ENCODE measurements at places on chromosomes 11 and 22. TPM values are rescaled to one million over a fixed set of nuclear protein-coding genes. Genes with fewer than 3 reads are reported as not detected.

Gene GPHA2
- total RNA-seq: 0.83 TPM

Gene PTGDR2
- total RNA-seq: 0.24 TPM

Gene ENTHD1
- total RNA-seq: not detected

Gene DBX1
- not detected for total RNA-seq

Gene ACR
- total RNA-seq: 2.2 TPM

Gene FAM83F
- total RNA-seq: 13.5 TPM

Gene RFPL2
- total RNA-seq: not detected

Gene SMIM35
- not detected for total RNA-seq

Gene GAB4
- total RNA-seq: 1.5 TPM

Gene LIF
- 3.6 TPM for total RNA-seq

Gene AQP11
- total RNA-seq: 1.7 TPM

GRCh38 chr11:58504232-58504631 lies 3.7 kb downstream of the OR5B21 start:
- no peaks in the 10 kb centered on the region for H3K4me1 ChIP-seq
- H3K27ac ChIP-seq: no peak overlapping the region
- no peak for DNase-seq

DNA sequence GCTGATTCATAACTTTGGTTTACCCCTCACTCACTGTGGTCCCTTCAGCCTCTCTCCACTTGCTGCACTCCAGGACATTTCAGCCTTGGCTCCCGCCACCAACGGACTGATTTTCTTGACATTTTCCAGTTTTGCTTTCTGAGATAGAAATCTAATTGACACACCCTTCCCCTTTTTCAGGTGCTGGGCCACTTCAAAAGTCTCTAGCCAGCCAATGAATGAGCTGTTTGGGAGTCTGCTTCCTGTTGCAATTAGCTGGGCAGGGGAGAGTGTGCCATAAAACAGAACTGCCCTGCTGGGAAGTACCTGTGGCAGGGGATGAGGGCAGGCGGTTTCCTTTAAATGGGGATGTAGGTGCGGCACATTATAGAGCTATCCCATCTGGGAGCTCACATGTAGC lies 21.1 kb upstream of the PLET1 start:
- DNase-seq: no peak
- H3K4me3 ChIP-seq: no peak overlapping the region
- no peak overlapping the region for H3K27ac ChIP-seq
- H3K27me3 ChIP-seq: no peaks in the 10 kb centered on the region
- no peaks in the 10 kb centered on the region for H3K4me1 ChIP-seq

DNA sequence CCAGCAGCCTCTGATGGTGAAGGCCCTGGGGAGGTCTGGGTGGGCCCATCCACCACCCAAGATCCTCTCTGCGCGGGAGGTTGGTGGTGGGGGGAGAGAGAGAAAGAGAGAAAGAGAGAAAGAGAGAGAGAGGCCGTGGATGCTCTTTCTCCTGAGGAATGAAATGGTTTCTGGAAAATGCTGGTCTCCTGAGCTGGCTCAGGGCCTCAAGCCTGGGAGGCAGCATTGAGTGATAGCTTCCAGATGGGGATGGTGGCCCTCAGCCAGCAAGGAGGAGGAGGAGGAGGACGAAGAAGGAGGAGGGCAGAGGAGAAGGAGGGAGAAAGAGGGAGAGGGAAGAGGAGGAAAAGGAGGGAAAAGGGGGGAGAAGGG lies 4.6 kb downstream of the TSPAN32 start:
- H3K4me1 ChIP-seq: no peaks in the 10 kb centered on the region
- no peak for DNase-seq
- H3K27ac ChIP-seq: no peak overlapping the region
- no peaks in the 10 kb centered on the region for H3K36me3 ChIP-seq
- no peaks in the 10 kb centered on the region for H3K27me3 ChIP-seq

DNA sequence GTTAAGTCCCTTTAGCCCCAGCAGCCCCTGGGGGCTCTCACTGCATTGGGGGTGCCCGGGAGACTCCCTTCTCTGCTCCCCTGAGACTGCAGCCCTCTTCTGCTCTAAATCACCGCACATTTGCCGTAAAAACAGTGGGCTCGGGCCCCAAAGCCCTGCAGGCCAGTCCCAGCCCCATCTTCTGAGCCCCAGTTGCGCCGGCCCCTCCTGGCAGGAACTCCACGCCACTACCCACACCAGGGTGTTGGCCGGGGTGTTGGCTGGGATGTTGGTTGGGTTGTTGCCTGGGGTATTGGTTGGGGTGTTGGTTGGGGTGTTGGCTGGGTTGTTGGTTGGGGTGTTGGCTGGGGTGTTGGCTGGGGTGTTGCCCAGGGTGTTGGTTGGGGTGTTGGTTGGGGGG lies 23.5 kb downstream of the OTUB1 start:
- no peak overlapping the region for H3K4me3 ChIP-seq
- H3K4me1 ChIP-seq: peaks cover 12% of the 10 kb centered on the region
- H3K27ac ChIP-seq: no peak overlapping the region
- DNase-seq: no peak

- H3K27me3 ChIP-seq: no peaks in the 10 kb centered on the region
- H3K4me1 ChIP-seq: 0 out of 2 replicates have a peak, but pooled peaks cover under 1% of the 10 kb centered on the region
- H3K36me3 ChIP-seq: no peaks in the 10 kb centered on the region
- no peak for DNase-seq
These were observed 74.5 kb upstream of the PICALM start for GRCh38 chr11:86143087-86144030.

GRCh38 chr11:112277029-112277428 lies 16.4 kb upstream of the PLET1 start:
- DNase-seq: no peak
- no peak overlapping the region for H3K4me3 ChIP-seq
- H3K27ac ChIP-seq: no peak overlapping the region
- no peaks in the 10 kb centered on the region for H3K36me3 ChIP-seq
- no peaks in the 10 kb centered on the region for H3K27me3 ChIP-seq

DNA sequence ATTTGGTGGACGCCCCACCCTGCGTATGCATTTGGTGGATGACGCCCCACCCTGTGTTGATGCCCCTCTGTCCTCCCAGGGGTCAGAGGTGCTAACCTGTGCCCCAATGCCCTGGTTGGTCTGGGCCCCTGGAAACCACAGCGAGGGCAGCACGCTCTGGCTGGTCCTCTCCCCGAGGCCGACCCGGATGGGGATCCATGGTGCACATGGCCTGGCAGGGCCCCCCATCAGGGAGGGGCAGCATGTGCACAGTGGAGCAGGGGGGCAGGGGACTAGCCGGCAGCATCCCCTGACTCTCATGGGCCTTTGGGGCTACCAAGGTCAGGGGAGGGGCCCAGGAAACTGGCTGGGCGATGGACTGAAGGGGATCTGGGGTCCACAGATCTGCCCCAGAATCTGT lies 7.6 kb upstream of the MUC5AC start:
- H3K4me3 ChIP-seq: no peak overlapping the region
- no peaks in the 10 kb centered on the region for H3K36me3 ChIP-seq
- DNase-seq: no peak
- no peaks in the 10 kb centered on the region for H3K27me3 ChIP-seq

- no peak overlapping the region for H3K27ac ChIP-seq
- H3K4me3 ChIP-seq: no peak overlapping the region
These were observed 12.2 kb downstream of the PPP6R3 start for GRCh38 chr11:68472778-68473177.

GRCh38 chr11:73671701-73672100 lies 25.3 kb downstream of the PLEKHB1 start:
- no peaks in the 10 kb centered on the region for H3K27me3 ChIP-seq
- H3K4me3 ChIP-seq: no peak overlapping the region
- H3K27ac ChIP-seq: no peak overlapping the region
- no peak for DNase-seq
- no peaks in the 10 kb centered on the region for H3K36me3 ChIP-seq

DNA sequence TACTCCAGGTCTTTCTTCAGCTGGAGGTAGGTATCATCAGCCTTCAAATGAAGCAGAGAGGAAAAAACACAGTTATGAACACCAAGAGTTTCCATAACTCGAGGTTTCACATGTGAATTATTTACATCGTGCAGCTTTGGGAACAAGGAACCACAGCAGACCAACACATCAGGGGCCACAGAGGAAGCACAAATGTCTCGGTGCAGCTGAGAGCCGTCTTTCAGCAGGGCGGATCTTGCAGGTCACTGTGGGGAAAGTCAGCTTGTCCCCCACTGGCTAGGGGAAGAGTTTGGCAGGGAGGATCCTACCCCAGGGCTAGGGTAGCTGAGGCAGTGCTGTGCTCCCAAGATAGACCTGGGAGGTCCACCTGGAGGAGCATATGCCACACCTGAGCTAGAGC lies 74.7 kb downstream of the C11orf58 start:
- H3K27ac ChIP-seq: no peak overlapping the region
- H3K4me3 ChIP-seq: no peak overlapping the region
- no peaks in the 10 kb centered on the region for H3K36me3 ChIP-seq
- H3K27me3 ChIP-seq: no peaks in the 10 kb centered on the region
- no peaks in the 10 kb centered on the region for H3K4me1 ChIP-seq

DNA sequence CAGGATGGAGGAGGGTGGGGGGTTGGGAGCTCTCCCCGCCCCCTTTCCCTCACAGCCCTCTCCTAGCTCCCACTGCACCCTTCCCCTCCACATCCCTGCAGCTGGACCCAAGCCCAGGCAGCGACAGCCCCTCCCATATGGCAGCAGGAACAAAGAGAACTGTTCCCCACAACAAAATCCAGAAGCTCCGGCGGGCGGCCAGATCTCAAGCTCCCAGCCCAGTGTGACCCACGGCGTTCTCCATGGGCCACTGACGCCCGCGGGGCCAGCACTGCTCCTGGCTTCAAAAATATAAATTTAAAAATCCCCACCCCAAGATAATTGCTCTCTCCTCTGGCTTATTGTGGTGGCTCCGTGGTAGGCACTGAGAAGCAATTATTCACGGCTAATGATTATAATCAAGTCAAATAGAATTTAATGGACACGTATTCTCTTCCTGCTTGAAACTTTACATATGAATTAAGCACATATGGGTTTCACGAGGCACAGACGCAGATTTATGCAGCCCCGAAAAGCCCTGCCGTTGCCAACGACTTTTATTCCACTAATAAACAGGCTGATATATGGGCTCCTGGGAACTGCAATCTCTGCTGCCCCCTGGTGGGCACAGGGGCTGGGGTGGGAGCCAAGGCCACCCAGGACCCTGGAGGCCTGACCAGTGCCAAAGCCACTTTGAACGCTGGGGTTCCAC lies 17.5 kb downstream of the MACROD1 start:
- H3K36me3 ChIP-seq: no peaks in the 10 kb centered on the region
- peaks cover 4% of the 10 kb centered on the region for H3K4me1 ChIP-seq
- H3K27me3 ChIP-seq: no peaks in the 10 kb centered on the region
- H3K4me3 ChIP-seq: peak overlapping the region; percentile 5
- H3K27ac ChIP-seq: no peak overlapping the region

DNA sequence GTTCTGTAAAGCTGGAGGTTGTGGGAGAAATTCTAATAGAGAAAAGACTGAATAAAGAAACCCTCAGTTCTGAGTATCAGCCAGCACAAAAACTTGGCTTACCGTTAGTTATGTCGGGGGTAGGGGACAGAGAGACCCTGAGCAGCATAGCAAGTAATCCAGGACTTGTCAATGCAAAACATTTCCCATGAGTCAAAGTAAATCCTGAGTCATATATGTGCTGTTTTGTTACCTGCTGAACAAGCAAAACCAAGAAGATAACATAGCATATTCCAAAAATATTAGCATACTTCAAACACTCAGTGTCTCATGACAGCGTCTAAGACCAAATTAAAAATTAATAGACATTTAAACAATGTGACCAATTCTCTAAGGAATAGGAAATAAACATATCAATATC lies 75.1 kb upstream of the LUZP2 start:
- H3K4me3 ChIP-seq: no peak overlapping the region
- H3K27me3 ChIP-seq: no peaks in the 10 kb centered on the region
- H3K36me3 ChIP-seq: no peaks in the 10 kb centered on the region
- no peak overlapping the region for H3K27ac ChIP-seq
- no peak for DNase-seq

GRCh38 chr11:128195756-128196155 lies 391.6 kb downstream of the ETS1 start:
- no peak overlapping the region for H3K4me3 ChIP-seq
- no peak for DNase-seq
- no peaks in the 10 kb centered on the region for H3K36me3 ChIP-seq
- no peak overlapping the region for H3K27ac ChIP-seq
- H3K27me3 ChIP-seq: no peaks in the 10 kb centered on the region
- no peaks in the 10 kb centered on the region for H3K4me1 ChIP-seq

- DNase-seq: no peak
- H3K4me1 ChIP-seq: no peaks in the 10 kb centered on the region
- H3K27ac ChIP-seq: no peak overlapping the region
- no peaks in the 10 kb centered on the region for H3K36me3 ChIP-seq
These were observed 168.6 kb upstream of the GRK3 start for GRCh38 chr22:25395915-25396314.

DNA sequence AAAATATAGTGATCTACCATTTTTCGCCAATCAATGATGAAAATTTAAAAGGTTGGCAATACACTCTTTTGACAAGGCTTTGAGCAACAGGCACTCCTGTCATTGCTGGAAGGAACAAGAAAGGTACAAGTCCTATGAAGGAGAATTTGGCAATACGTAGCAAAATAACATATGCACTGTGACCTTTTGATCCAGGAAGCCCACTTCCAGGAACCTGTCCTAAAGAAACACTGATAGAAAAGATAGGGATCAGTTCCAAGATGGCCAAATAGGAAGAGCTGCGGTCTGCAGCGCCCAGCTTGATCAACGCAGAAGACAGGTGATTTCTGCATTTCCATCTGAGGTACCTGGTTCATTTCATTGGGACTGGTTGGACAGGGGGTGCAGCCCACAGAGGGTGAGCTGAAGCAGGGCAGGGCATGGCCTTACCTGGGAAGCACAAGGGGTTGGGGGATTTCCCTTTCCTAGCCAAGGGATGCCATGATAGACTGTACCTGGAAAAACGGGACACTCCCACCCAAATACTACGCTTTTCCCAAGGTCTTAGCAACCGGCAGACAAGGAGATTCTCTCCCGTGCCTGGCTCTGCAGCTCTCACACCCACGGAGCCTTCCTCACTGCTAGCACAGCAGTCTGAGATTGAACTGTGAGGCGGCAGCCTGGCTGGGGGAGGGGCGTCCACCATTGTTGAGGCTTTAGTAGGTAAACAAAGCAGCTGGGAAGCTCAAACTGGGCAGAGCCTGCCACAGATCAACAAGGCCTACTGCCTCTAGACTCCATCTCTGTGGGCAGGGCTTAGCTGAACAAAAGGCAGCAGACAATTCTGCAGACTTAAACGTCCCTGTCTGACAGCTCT lies 69.7 kb upstream of the GALNT18 start:
- no peaks in the 10 kb centered on the region for H3K36me3 ChIP-seq
- peak; percentile 47 for DNase-seq
- H3K27me3 ChIP-seq: no peaks in the 10 kb centered on the region
- H3K4me1 ChIP-seq: peaks cover 12% of the 10 kb centered on the region
- no peak overlapping the region for H3K27ac ChIP-seq
- peak overlapping the region; percentile 33 for H3K4me3 ChIP-seq

DNA sequence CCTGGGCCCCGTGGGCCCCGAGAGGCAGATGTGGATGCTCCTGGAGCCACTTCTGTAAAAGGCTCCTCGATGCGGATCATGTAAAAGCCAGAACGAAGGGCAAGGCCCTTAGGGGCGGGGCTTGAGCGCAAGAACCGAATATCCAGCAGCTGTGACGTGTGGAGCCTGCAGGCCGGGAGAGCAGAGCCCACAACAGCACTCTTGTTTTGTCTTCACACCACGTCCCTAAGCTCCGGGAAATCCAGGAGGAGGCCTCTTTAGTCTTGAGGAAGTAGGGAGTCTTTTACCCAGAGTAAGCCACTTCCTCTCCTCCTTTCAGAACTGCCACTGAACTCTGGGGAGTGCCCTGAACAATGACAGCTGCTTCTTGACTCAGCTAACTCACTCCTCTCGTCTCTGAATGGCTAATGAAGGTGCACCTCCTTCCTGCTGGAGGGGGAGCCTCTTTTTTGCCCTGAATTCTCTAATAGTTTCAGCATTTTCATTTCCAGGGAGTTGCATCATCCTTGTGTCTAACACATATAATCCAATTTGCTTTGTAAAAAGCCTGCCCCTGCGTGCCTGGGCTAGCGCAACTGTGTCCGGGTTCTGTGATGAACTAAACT lies 12.5 kb downstream of the L3MBTL2 start:
- no peak overlapping the region for H3K4me3 ChIP-seq
- H3K4me1 ChIP-seq: peaks cover 17% of the 10 kb centered on the region
- no peaks in the 10 kb centered on the region for H3K27me3 ChIP-seq
- H3K27ac ChIP-seq: peak overlapping the region; percentile 18
- peaks cover 26% of the 10 kb centered on the region for H3K36me3 ChIP-seq

Data from GM23338 (cell line).